Panc1 (cell line): ENCODE measurements at places on chromosomes 1 and 21. TPM values are rescaled to one million over a fixed set of nuclear protein-coding genes. Genes with fewer than 3 reads are reported as not detected.

GRCh38 chr1:242147096-242147976 is 148.4 kb upstream of the MAP1LC3C start:
- DNase-seq = peak; percentile 33

DNA sequence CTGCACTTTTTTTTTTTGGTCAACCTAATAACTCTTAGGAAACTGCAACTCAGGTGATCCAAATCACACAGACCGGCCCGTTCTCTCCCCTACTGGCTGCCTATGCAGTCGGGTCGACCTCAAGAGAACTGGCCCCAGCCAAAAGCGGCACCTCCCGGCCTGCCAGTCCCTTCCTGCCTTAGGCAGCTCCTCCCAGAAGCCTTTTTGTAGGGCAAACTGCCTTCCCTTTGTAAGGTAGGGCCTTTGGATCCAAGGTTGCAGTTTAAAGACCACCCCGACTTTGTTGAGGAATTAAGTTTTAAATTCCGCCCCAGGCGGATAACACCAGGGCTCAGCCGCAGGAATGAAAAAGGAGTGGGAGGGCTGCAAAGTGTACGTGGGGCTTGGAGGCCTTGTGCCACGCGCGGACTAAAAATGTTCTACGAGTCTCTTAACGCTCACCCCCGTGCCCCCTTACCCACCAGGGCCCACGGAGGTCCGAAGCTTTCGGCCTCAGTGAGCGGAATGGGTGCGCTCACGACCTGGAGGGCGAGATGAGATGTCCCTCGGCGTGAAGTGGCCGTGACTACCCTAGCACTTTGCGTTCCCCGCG is 642 bp upstream of the ST3GAL3 start:
- no peak for DNase-seq

MFN2 gene
- total RNA-seq = 104 TPM

CDCA8 gene
- total RNA-seq = 56.5 TPM

MTMR11 gene
- total RNA-seq = 12.0 TPM

IFT25 gene
- total RNA-seq = 42.9 TPM
